ENCODE measurements at places on chromosomes 7 and 10.

DNA sequence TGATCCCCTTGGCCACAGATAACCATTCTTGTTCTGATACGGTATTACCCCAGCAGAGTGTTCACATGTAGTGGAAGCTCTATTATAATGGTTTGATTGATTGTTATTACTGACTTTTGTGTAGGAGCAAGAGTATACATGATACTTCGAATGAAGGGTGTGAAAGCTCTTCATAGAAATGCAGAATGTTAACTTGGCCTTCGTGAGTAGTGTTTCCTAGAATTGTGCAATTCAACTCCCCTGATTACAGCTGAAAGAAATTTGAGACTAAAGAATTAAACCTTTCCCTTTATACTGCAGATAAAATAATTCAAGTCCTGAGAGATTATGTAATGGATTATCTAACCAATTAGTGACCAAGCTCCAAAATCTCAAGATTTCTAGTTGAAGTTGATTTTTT, 38.2 kb downstream of the MKLN1 start:
- peak; percentile 67 for ATAC-seq

DNA sequence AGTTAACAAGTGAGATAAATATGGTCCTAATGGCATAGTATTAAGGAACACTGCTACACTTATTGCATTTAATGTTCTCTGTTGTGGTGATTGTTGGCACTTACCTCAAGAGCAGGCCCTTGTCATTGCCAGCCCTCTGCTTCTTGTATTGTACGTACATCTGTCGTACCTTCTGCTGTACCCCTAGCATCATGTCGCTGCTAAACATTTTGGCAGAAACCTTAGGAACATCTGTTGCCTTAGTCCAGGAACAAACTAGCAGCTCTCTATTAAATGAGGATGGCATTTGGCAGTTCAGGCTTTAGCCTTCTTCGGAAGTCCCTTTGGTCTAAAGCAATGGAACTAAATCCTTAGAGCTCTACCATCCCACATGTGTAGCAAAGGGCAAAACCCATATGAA, 47.6 kb downstream of the PRKG1 start:
- ATAC-seq: no peak

- peak; percentile 75 for ATAC-seq
These were observed 846 bp downstream of the MINPP1 start for GRCh38 chr10:87505366-87506111.

DNA sequence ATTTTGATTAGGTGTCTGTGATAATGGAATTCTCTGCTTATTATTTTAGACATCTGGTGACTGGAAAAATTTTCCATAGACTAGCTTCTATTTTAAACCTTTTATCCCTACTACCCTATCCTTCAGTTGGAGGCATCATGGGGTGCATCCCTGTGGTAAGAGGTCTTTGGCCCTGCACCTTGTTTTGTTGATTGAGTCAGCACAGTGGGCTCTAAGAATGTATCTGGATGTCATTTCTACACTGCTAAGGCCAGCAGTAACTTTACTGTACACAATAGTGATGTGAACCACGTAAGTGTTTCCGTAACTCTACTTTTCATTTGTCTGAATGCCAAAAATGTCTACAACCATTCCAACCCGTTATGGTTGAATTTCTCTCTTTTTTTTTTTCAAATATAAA, 75.6 kb downstream of the ADAM22 start:
- ATAC-seq: no peak

GRCh38 chr10:81019029-81019890, 481.6 kb downstream of the SH2D4B start:
- ATAC-seq: no peak

- peak; percentile 74 for ATAC-seq
These were observed 453 bp upstream of the GALNT17 start for GRCh38 chr7:71131256-71132126.

- ATAC-seq: no peak
These were observed 439.7 kb upstream of the IGFBP3 start for GRCh38 chr7:46360811-46361210.

GRCh38 chr10:28669227-28670173, 7.8 kb upstream of the BAMBI start:
- ATAC-seq: no peak

GRCh38 chr10:61047081-61047480, 103.1 kb upstream of the RHOBTB1 start:
- ATAC-seq: no peak

- ATAC-seq: peak; percentile 7
These were observed 411 bp downstream of the AUTS2 start for GRCh38 chr7:69598487-69599285.

DNA sequence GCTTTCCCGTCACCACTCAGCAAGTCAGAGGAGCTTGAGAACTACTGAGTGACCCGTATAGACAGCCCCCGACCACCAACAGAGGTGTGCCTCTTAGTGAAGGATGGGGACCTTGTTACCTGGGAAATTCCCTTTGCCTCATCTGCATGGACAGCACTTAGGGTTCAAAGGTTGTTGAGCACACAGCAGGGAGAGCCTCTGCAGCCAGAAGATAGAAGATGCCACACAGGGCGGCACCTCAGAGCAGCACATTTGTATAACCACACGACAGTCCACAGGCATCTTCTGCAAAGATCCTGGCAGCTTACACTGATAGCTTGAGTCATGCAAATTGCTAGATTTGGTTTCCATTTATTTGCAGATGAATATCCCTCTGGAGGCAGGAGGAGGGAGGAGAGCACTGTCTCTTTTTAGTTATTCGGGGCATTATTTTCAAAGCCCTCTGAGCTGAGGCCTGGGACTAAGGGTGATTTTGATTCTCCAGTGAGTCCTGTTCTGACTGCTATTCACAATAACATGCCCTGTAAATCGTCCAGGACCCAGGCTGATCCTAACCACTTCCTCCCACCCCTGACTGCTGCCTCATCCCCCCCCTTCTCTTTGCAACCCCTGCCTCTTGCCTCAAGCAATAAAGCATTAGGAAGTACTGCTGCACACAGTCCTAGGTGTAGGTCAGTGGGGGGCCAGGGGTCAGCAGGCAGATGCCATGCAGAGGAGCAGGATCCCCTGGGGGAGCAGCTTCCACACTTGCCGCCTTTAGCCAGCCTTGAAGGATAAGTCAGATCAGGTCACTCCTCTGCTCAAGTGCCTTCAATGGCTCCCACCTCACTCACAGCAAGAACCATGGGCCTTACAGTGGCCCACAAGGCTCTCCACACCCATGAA, 24.6 kb upstream of the INMT start:
- no peak for ATAC-seq

DNA sequence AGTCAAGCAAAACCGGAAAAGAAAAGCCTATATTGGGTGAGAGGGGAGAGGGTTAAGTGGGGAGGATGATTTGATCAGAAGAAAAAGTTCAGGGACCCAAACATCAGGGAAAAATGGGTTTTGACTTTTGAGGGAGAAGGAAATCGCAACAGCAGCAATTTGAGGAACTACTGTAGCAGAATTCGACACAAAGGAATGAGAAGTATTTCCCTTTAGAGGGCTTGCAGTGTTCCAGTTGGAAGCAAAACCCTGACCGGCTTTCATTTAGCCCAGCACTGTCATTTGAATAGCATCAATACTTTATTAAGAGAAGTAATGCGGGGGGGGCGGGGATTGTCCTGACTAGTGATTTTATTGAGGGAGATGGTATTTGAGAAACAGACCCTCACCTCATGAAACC, 37.2 kb upstream of the GATA3 start:
- no peak for ATAC-seq

DNA sequence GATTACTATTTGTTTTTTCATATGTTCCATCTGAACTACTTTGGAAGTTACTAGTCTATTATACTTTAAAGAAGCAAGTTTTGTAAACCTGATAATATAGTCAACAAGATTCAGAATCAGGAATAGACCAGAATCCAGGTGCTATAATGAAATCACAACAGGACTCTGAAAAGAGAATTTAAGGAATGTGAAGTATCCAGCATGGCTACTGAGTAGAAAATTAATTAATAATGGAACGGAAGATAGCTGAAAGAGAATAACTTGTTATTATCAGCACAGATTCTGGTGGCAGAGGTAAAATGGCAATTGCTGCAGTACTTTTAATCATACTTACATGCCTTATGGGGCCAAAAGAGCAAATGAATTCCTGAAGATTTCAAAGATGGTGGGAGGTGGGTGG, 43.1 kb upstream of the CHCHD3 start:
- no peak for ATAC-seq

DNA sequence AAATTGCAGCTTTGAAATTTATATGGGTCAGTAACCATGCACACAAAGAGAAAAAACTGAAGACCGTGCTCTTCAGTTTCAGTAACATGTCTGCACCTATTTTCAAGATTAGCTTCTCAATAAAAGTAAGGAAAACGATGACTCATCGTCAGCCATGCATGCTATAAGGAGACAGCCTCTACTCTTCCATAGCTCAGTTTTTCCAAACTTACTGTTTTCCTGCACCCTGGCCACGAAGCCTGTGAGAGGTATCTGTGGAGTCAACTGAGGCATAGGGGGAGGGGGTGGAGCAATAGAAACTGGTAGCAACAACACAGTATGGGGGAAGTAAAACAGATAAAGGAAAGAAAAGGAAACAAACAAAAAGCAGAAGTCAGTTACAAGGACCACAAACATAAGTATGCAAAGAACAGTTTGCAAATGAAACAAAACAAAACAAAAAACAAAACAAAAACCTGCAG, 58.0 kb downstream of the PDSS1 start:
- no peak for ATAC-seq

GRCh38 chr10:101647255-101647654, 47.7 kb downstream of the FBXW4 start:
- ATAC-seq: no peak

GRCh38 chr7:118580743-118581382, 356.4 kb downstream of the ANKRD7 start:
- ATAC-seq: no peak

GRCh38 chr7:138587485-138587884, 113.7 kb downstream of the SVOPL start:
- no peak for ATAC-seq

GRCh38 chr10:32961895-32962369, 3.9 kb upstream of the ITGB1 start:
- ATAC-seq: peak; percentile 67

DNA sequence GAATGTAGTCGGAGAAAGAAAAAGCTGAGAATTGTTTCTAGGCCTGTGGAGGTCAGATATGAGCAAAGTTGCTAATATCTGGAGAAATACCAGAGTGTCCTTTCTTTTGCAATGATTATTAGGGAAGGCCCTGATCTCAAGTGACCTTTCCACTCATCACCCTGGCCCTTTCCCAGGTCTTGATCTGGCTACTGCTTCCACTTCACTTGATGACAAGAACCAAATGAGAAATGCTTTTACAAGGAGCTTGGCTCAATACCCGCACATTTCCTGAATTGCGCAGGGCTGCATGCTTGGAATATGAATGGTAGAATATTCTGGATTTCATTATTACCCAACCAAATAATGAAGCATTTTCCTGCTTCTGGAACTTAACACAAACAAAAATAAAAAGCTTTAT, 104.6 kb downstream of the ITGB8 start:
- peak; percentile 85 for ATAC-seq

- no peak for ATAC-seq
These were observed 37.7 kb upstream of the LRGUK start for GRCh38 chr7:134089446-134089845.

DNA sequence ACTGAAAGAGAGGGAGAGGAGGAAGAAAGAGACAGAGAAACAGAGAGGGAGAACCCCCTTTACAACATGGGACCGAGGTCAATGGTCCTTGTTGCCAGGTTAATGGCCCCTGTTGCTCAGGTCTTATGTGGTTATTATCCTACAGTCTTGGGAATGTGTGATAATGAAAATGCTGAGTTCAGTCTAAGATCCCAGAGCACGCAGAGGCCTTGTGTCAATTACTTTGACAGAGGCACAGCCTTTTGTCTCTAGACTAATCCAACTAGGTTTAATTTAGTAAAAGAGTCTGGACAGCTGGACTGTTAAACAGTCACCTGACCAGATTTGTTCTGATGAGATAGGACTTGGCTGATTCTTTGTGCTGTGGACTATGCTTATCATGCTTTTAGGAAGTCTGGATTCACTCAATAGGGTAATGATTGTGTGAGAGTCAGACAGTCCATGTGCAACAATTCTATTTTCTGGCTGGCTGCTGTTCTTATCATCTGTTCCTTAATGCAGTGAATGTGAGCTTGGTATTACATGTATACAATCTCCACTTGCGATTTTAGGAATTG, 157.4 kb upstream of the MAGI2 start:
- ATAC-seq: no peak

GRCh38 chr10:20877554-20877953, 19.6 kb downstream of the NEBL start:
- ATAC-seq: no peak

DNA sequence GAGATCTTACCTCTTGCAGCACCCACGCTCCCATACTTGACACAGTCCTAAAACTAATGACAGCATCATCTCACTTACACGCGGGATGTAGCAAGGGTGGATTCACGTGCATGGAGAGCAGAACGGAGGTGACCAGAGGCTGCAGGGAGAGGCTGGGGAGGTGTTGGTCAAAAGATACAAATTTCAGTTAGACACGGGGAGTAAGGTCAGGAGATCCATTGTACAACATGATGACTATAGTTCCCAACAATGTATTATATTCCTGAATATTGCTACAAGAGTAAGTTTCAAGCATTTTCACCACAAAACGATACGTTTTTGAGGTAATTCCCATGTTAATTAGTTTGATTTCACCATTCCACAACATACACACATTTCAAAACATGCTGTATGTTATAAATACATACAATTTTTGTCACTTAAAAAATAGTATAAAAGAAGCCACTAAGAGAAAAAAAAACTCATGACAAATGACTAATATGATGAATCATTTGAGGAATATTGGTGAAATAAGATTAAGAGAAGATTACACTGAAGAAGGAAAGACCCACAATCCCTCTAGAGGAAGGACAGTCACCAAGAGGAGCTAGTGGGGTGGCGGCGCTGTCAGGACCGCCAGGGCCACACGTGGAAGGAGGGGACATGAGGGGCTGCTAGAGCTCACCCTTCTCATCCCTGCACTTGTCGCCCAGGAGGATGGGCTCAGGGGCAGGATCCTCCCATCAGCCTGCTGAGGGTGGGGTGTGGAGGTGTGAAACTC, 49.4 kb upstream of the EGFR start:
- ATAC-seq: no peak

DNA sequence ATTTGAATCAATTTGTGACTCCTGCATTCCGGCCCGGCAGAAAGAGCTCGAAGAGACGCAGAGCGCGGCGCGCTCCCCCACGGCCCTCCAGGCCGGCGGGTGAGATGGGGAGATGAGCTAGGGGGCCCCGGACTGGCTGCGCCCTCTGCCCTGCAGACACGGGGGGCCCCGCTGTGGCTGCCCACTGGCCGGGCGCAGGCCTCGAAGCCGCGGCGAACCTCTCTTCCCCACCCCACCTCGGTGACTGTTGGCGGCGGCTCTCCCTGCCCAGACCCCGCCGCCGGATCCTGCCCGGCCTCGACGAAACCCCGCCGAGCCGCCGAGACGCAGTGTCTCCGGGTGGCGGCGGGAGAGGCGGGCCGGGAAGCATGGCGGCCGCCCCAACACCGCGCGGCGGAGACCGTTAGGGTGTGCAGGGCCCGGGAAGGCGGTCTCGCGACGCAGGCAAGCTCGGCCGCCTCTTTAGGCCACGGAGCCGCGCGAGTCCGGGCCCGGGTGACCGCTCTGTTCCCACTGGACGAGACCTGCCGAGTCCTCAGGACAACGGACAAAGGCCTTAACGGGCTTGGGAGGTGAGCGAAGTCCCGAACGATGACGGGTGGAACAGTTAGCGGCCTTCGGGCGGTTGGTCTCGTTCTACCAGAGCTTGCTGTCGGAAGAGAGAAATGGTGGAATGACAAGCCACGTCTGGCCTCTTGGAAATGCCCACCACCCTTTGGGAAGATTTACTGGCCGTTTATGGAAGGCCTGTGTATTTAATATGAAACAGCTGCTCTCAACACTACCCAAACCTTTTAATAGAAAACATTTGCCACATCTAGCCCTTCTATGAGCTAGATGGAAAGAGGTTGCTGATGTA, 24.3 kb downstream of the NUP42 start:
- ATAC-seq: peak; percentile 67

Measured in gastroesophageal sphincter (tissue), 4 donors.